Iris pigment epithelial cell (primary cell): ENCODE measurements at places on chromosomes 1 and 21.
A peak's percentile ranks its signal among the peaks of the same experiment; 100 is the strongest.

DNA sequence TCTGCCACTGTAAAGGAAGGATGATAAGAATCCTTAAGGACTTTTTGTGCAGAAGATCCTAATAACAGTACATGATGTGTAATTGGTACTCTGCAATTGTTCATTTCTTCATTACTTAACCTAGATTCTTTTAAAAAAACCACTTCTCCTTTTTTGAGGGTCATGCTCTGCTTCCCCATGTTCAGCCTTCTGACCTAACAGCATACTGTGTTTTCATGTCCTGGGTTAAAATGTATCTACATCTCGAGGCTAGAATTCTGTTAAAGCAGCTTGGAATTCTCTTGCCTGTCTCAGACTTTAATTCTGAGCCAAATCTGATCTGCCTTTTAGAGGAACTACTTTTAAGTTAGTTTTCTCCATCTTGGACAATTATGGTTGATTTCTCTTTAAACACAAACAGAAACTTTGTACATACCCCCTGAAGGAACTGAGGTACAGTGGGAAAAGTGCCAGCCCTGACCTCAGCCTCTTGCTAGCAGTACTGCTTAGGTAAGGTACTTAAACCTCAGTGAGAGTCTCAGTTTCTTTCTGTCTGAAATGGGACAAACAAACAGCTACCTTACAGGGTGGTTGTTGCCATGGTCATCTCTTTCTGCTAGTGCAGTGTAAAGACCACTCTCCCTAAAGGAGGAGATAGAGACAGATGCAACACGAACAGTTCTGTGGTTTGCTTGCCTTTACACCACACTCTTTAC lies 103.2 kb upstream of the DYNLT5 start:
- DNase-seq = peak; percentile 17

DNA sequence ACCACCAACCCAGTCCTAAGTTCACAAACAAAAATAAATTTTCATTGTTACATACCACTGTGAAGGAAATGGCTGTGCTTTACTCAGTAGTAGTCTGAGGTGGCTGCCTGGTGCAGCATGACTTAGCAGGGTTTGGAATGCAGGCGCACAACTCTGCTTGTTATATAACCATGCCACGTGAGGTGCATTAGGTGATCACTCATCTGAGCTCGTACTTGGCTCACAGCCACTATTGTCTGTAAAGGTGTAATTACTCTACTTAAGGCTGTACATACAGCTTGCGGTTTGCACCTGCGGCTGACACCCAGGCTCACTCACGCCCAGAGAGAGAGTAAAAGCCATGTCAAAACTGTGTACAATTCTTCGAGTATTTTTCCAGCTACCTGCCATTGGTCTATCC lies 599.4 kb downstream of the LTN1 start:
- peak; percentile 11 for DNase-seq

DNA sequence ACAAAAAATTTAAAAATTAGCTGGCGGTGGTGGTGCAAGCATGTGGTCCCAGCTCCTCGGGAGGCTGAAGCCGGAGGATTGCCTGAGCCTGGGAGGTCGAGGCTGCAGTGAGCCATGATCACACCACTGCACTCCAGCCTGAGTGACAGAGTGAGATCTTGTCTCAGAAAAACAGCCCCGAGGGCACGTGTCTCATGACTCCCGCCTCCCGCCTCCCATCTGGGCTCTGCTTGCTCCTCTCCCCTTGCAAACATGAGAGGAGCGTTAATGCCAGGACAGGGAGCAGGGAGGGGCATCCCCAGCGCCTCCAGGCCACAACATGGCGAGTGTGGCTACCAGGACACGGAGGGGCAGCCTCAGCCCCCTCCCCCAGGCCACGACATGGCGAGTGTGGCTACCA lies 28.3 kb downstream of the FAAP20 start:
- no peak for DNase-seq

DNA sequence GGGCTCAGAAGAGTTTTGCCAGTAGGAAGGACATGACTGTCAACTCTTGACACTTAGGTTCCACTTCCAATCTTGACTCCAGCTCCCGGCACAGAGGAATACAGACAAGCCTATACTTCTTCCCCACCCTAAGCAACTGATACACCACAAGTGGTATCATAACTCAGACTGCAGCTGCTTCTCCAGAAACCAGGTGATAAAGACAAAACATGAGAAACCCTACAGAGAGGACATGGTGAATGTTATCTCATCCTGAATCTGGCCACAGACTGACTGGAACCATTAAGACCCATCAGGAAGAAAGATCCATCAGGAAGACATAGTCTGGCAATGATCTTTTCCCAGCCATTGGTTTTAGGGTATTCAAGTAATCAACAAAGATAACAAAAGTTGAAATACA lies 13.8 kb downstream of the PAXBP1 start:
- no peak for DNase-seq

- no peak for DNase-seq
Observed at GRCh38 chr1:182260516-182260915, 131.1 kb downstream of the GLUL start.
